ENCODE measurements at places on chromosomes 3 and 15. TPM values are rescaled to one million over a fixed set of nuclear protein-coding genes. Genes with fewer than 3 reads are reported as not detected.

Gene CLDN18
- total RNA-seq, result not detected

Gene MASP1
- not detected for total RNA-seq

Gene CLRN1
- not detected for total RNA-seq

Gene IQCF6
- total RNA-seq, result not detected

Gene FGF7
- not detected for total RNA-seq

Gene TRPC1
- total RNA-seq, result 6.2 TPM

Gene ECE2
- not detected for total RNA-seq

Gene GPR156
- total RNA-seq, result 0.35 TPM

Gene HDC
- total RNA-seq, result not detected

Gene IL20RB
- total RNA-seq, result 118 TPM

Gene STRIT1
- not detected for total RNA-seq

Gene GRAMD2A
- 2.3 TPM for total RNA-seq

Gene C15orf62
- 0.11 TPM for total RNA-seq

Gene SCN11A
- not detected for total RNA-seq

Gene SPRED1
- 20.3 TPM for total RNA-seq

Gene CTXN2
- total RNA-seq, result not detected

Gene UMPS
- 44.9 TPM for total RNA-seq

Gene RTP1
- total RNA-seq, result not detected

Gene ZBTB38
- 59.5 TPM for total RNA-seq

Gene NT5DC2
- total RNA-seq, result 127 TPM

Gene TIMP4
- 0.14 TPM for total RNA-seq

Gene ISG20
- total RNA-seq, result 8.3 TPM

Gene TRH
- total RNA-seq, result not detected

Gene SELENOK
- 40.4 TPM for total RNA-seq

Gene PLA2G4E
- 0.14 TPM for total RNA-seq

Gene PLSCR4
- total RNA-seq, result 0.82 TPM

Gene GOLGA6L9
- total RNA-seq, result 3.8 TPM

Gene GMNC
- total RNA-seq, result not detected

Gene CEMIP
- 1.2 TPM for total RNA-seq

Gene SLC4A7
- total RNA-seq, result 44.1 TPM

Gene WDR82
- 73.6 TPM for total RNA-seq

Gene B3GNT5
- 59.8 TPM for total RNA-seq

Gene SYNM
- 0.21 TPM for total RNA-seq

Gene ITIH1
- total RNA-seq, result not detected

Gene MYO1E
- total RNA-seq, result 132 TPM

Gene ETV5
- total RNA-seq, result 53.6 TPM

Gene AGBL1
- total RNA-seq, result not detected

Gene SLC35G2
- total RNA-seq, result 1.8 TPM

Gene LCTL
- 0.14 TPM for total RNA-seq

Gene GATM
- total RNA-seq, result 0.20 TPM

Gene SEC62
- 50.0 TPM for total RNA-seq

Gene CD200R1L
- not detected for total RNA-seq

Gene HTR3E
- not detected for total RNA-seq

Gene KNG1
- not detected for total RNA-seq

Gene CFAP91
- 0.03 TPM for total RNA-seq

All from foreskin keratinocyte (primary cell).